MM.1S (cell line): ENCODE measurements at places on chromosomes 5 and 9.
A peak's percentile ranks its signal among the peaks of the same experiment; 100 is the strongest.

GRCh38 chr5:113230711-113231652 lies 203.8 kb downstream of the TSSK1B start:
- DNase-seq, result no peak

GRCh38 chr9:129726322-129727160 lies 26.3 kb downstream of the PTGES start:
- peak; percentile 39 for DNase-seq

DNA sequence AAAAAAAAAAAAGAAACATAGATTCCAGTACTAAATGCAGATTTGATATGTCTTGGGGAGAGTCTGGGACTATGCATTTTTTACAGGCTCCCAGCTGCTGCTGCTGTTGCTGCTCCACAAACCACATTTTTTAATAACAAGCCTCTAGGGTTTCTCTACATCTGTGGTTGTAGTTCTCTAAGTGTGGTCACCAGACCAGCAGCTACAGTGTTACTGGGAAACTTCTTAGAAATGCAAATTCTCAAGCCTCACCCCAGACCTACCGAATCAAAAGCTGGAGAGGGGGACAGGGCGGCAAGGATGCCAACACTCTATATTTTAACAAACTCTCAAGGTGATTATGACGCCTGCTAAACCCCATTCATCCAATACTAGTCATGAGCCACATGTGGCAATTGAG lies 293.4 kb upstream of the PTGER4 start:
- peak; percentile 76 for DNase-seq

GRCh38 chr5:69136293-69136692 lies 30.7 kb upstream of the CCNB1 start:
- DNase-seq, result no peak

DNA sequence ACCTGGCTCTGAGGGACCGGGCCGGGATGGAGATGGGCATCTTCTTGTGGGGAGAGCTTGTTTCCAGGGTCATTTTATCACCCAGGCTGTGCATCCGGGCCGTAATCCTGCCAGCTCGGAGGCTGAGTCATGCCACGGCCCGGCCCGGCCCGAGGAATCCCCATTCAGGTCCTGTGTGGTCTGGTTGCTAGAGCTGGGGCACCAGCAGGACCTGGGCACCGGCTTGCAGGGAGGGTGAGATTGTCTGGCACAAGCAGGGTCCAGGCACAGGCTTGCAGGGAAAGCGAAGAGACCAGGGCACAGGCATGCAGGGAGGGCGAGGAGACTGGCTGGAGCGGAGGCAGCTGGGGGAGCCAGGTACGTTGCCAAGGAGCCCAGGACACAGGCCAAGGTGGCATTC lies 106.8 kb downstream of the RXRA start:
- DNase-seq, result no peak

DNA sequence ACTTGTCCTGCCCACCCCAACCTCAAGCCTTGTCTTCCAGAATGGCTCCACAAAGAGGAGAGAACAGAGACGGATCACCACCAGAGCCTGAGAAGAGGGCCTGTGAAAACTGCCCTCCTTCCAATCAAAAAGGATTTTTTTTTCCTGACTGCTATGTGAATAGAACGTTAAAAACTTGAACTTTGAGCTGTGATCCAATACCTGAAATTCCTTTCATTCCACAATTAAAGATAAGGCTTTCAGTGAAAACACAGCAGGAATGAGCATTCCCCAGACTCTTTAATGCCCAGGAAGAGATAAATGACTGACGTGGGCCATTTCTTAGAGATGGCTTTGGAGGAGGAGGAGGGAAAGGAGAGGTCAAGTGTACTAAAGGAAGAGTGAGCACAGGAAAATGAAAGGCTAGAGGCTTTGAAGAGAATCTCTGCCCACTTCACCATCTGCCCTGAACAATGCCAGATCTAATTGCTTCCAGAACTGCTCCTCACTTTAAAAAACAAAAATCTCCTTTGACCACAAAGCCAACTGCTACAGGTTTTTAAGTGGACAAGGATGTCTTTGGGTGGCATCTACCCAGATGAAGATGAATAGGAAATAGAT lies 177.9 kb upstream of the MAP3K1 start:
- DNase-seq, result no peak

GRCh38 chr5:152883066-152883775 lies 478.1 kb upstream of the NMUR2 start:
- DNase-seq, result no peak

DNA sequence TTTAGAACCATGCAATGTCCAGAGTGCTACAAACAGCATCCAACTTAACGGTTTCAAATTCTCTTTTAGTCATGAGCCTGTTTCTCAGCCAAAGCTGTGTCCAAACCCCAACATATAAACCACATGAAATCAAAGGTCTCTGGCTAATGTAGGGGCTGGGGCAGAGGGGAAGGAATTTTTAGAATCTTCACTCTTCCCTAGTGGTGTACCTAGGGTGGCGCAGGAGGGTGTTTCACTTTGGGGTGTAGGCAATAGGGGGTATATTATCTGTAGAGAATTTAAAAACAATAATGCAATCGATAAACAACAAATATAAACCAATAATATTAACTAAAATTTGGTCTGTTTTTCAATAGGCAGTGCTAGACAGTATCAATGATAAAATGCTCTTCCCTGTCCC lies 132.1 kb upstream of the BRINP1 start:
- DNase-seq, result no peak

GRCh38 chr9:8366161-8366926 lies 566.8 kb upstream of the DMAC1 start:
- DNase-seq, result no peak

DNA sequence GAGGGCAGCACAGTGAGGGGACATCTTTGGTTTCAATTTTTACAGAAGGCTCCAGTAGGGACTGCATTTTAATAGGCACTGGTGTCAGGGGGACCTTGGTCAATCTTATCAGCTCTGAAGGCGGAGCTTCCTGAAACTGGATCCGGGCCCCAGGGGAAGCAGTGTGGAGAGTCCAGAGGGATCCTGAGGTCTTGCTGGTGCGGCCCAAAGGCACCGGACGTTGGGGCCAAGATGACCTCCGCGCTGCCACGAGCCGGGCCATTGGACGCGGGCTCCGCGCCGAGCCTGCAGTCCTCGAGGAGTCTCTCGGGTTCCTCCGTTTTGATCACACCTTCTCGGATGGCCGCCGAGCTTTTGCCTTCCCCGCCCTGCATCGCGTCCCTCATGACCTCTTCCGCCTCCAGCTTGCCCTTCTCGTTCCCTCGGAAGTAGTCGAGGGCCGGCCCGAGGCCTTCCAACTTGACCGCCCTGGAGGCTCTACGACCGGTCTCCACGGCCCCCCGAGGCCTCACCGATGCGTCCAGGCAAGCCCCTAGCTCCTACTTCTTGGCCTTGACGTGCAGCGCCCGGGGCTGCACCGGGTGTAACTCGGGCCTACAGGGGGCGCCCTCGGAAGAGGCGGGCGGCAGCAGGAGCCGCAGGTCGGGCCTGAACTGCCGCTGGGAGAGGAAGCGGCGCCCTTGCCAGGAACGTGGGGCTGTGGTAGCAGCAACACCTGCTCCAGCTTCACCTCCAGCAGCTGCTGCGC lies 18.8 kb downstream of the C5orf52 start:
- DNase-seq, result no peak

DNA sequence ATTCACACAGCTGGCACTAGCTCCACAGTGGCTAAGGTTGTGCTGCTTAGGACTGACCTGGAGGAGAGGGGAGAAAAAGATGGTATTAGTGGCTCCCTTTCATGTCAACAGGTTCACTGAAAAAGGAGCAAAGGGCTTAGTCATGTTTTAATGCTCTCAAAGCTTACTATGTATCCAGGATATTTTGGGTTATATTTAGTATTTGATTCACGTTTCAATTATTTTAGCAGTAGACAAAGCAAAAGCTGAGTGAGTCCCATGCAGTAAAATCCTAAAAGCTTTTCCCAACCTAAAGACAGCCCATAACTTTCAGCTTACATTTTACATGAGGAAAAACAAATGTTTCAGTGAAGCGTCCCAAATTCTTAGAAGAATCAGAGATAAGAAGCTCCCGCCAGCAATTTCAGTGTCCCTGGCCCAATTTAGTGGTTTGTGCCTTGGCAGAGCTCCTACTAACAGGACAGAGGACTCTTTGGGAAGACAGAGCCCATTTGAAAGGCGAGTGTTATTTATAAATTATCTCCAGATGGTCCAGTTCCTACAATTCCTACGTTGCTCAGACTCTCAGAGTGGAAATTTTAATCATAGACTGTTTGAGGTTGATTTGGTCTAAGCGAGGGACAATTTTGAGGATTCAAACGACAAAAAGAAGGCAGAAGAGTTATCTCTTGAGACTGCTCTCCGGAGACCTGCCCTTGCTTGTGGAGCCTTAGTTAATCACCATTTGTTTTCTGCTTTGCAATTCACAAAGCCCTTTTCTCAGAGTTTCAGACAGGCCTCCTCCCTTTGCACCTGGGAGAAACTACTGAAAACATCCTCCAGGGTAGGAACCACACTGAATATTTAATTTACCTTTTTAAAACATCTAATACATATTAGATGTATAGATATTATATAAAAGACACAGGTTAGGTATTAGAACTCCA lies 225.0 kb upstream of the ANKRD55 start:
- no peak for DNase-seq

GRCh38 chr5:135978993-135979392 lies 24.2 kb upstream of the LECT2 start:
- no peak for DNase-seq

DNA sequence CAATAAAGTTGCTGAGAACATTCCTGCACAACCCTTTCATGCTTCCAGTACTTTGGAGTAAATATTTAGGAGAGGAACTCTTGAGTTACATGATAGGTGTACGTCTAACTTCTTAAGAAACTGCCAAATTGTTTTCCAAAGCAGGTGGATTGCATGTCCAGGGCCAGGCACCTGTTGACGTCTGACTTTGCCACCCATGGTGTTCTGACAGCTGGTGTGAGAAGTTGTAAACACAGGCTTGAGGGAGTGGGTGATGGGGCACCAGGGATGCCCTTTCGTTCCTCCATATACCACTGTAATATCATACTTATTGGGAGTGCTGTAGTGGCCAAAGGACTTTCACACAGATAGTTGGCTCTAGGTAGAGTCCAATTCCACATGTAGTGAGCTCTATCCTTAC lies 352.1 kb downstream of the GADD45G start:
- DNase-seq, result no peak

DNA sequence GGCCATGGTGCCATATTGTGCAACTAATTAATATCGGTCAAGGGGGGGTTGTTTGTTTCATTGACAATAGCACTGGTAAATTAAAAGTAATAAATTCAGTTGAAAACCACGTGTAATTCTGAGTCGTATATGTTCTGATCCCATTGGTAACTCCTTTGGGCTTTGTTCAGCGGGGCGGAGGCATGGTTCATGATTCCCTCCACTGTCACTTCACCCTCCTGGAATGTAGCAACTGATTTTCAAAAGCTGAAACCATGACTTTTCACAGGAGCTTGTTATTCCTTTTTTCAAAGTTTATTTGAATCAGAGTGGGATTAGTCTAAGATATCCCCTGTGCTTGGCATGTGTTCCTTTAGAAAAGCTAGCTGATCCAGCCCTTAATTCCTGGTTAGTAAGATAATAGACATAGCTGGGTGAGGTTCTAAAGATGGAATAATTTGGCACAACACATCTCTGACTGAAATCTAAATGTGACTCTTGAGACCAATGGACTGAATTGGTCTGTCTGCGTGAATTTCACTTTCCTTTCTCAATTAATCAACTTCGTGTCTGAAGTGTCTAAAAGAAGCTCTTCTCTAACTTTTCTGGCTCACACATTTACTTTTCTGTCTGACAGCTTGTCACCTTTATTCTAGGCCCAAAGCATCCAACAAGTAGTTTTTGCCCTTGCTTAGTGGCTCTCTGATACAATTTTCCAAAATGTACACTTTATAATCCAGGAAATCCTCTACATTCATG lies 185.7 kb upstream of the VCAN start:
- no peak for DNase-seq

- DNase-seq, result no peak
Observed at GRCh38 chr5:14004598-14005394, 60.3 kb upstream of the DNAH5 start.

- no peak for DNase-seq
Observed at GRCh38 chr5:179339996-179340395, 5.3 kb downstream of the ADAMTS2 start.

- peak; percentile 44 for DNase-seq
Observed at GRCh38 chr5:58459146-58460001, 512 bp downstream of the PLK2 start.

GRCh38 chr5:152246401-152246800 lies 158.7 kb downstream of the NMUR2 start:
- DNase-seq, result peak; percentile 49

DNA sequence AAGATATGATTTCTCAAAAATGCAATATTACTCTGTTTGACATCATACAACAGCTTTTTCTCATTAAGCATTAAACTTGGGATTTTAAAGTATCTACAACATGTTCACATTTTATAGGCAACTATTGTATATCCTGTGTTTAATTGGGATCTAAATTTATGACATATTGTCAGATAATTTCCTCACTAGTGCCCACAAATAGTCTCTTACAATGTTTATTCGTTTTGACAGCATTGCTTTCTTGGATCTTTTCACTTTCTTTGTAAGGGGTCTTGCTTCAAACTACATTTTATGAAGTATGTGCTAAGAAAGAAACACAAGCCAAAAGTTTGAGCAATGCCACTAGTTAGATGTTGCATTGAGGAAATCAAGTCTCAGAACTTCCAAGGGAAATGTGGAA lies 285.1 kb downstream of the TMEM167A start:
- DNase-seq, result no peak

DNA sequence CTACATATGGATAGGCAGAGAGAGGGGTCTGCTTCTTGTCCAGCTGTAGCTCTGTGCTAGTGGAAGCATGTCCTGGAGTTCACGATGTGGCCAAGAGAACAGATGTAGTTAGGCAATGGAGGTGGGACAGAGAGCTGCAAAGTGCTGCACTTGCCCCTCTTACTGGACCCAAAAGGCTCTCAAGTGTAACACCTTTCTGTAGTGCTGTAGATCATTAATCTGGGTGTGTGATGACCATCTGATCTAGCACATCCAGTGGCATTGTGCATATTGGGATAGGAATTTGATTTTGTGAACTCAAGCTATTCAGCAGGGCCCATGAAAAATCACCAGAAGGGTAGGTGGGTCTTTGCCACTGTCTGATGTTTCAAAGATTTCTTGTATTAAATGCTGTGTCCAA lies 151.4 kb downstream of the KDM4C start:
- no peak for DNase-seq

DNA sequence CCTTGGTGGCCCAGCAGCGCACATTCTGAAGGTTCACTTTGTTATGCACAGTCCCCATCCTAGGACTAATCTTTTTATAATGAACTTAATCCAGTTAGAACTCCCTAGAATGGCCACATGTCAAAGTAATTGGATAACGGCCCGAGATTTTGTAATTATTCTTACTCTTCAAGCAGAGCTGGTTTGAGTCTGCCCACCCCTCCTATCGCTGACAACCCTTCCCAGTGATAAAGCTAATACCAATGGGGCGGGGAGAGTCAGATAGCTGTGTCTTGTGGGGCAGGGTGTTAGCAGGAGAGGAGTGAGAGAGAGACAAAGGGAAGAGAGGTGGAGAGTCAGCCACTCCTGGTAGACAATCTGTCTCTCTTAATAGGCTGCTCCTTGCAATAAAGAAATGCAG lies 356.9 kb downstream of the SLIT3 start:
- DNase-seq, result no peak

GRCh38 chr5:53613536-53613935 lies 53.1 kb downstream of the NDUFS4 start:
- DNase-seq, result no peak
